ENCODE measurements at places on chromosomes 12 and 14. TPM values are rescaled to one million over a fixed set of nuclear protein-coding genes. Genes with fewer than 3 reads are reported as not detected.

- no peaks in the 10 kb centered on the region for H3K4me1 ChIP-seq
- no peak for DNase-seq
- H3K27me3 ChIP-seq = no peaks in the 10 kb centered on the region
- H3K4me3 ChIP-seq = no peak overlapping the region
Measured at GRCh38 chr14:73794146-73794545, 57.5 kb upstream of the PTGR2 start.

- H3K27me3 ChIP-seq = no peaks in the 10 kb centered on the region
- no peak for DNase-seq
- H3K36me3 ChIP-seq = no peaks in the 10 kb centered on the region
- H3K4me3 ChIP-seq = no peak overlapping the region
- no peak overlapping the region for H3K27ac ChIP-seq
Measured at GRCh38 chr14:102583726-102584125, 8.7 kb upstream of the RCOR1 start.

DNA sequence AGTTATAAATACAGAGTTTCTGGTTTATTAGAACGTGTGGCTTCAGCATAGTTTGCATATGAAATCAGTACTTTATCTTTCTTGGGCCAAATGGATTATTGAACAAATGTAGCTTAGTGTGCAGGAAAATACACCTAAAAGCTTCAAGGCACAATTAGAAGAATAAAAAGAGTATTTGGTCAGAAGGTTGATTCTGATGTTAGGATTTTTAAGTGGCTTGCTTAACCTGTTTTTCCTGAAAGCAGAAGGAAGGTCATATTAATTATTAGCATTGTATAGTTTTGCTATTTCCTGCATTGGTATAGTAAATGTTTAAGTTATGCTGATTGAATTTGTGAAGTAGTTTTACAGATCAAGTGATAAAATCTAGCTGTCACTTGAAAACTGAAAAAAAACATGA lies 31.0 kb upstream of the GNS start:
- no peaks in the 10 kb centered on the region for H3K27me3 ChIP-seq
- H3K27ac ChIP-seq = no peak overlapping the region
- no peak for DNase-seq

DNA sequence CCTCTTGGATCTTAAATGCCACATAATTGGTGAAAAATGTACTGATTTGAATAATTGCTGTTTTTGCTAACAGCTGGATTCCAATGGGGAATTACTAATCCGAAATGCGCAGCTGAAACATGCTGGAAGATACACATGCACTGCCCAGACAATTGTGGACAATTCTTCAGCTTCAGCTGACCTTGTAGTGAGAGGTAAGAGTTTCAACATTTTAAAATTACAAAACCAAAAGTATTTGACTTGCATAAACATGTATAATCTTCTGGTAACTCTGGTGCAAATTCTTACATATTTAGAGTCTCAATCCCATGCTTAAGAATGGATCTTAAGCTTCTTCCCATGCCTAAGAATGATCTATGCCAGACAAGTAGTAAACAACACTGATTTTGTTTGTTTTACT lies 229.1 kb upstream of the PDZRN4 start:
- no peaks in the 10 kb centered on the region for H3K36me3 ChIP-seq
- H3K27ac ChIP-seq = no peak overlapping the region
- H3K27me3 ChIP-seq = no peaks in the 10 kb centered on the region
- no peak for DNase-seq

- H3K27me3 ChIP-seq = no peaks in the 10 kb centered on the region
- no peak for DNase-seq
- H3K4me1 ChIP-seq = peaks cover 12% of the 10 kb centered on the region
- peaks cover 15% of the 10 kb centered on the region for H3K36me3 ChIP-seq
Measured at GRCh38 chr14:89401761-89402160, 15.3 kb downstream of the FOXN3 start.

DNA sequence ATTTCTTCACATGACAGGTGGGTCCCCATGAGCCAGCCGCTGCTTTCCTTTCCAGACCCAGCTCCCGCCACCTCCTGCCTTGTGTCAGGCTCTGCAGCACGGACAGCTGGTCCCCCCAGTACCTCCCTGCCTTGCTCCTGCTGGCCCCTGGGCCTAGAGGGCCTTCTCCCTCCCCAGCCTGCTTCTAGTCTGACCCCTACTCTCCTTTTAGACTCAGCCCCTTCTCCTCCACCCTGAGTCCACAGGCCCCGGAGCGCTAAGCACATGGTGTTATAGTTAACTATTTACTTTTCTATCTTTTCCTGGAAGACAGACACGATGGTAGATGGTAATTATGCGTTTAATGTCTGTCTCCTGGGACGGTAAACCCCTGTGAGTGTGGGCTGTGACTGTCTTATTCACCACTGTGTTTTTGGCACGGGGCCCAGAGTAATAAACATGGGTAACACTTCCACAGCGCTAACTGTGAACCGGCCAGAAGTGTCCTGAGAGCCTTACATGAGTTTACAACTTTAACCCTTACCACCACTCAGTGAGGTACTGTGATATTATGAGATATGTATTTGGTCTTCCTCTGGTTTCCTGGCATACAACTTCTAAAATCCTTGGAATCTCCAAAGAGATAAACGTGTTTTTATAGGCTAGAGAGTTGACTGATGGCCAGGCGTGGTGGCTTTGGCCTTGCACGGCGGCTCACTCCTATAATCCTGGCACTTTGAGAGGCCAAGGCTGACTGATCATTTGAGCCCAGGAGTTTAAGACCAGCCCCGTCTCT lies 41.2 kb downstream of the DGLUCY start:
- no peak for DNase-seq
- H3K27me3 ChIP-seq = no peaks in the 10 kb centered on the region
- no peak overlapping the region for H3K27ac ChIP-seq

GRCh38 chr14:75338398-75338797 lies 59.8 kb downstream of the FOS start:
- H3K27me3 ChIP-seq = no peaks in the 10 kb centered on the region
- peaks cover 12% of the 10 kb centered on the region for H3K4me1 ChIP-seq
- DNase-seq = no peak
- H3K4me3 ChIP-seq = no peak overlapping the region

- peaks cover 63% of the 10 kb centered on the region for H3K4me1 ChIP-seq
- no peaks in the 10 kb centered on the region for H3K36me3 ChIP-seq
- H3K27ac ChIP-seq = peak overlapping the region; percentile 79
- H3K4me3 ChIP-seq = peak overlapping the region; percentile 81
- no peak for DNase-seq
- no peaks in the 10 kb centered on the region for H3K27me3 ChIP-seq
Measured at GRCh38 chr12:54416687-54417603, 2.1 kb downstream of the ITGA5 start.

- DNase-seq = no peak
- peaks cover 12% of the 10 kb centered on the region for H3K4me1 ChIP-seq
- no peak overlapping the region for H3K27ac ChIP-seq
- H3K4me3 ChIP-seq = no peak overlapping the region
- H3K27me3 ChIP-seq = no peaks in the 10 kb centered on the region
Measured at GRCh38 chr12:57158186-57158585, 10.8 kb upstream of the LRP1-AS start.

GRCh38 chr14:33499687-33500086 lies 451.2 kb downstream of the EGLN3 start:
- no peak overlapping the region for H3K27ac ChIP-seq
- no peaks in the 10 kb centered on the region for H3K36me3 ChIP-seq
- no peak for DNase-seq
- no peak overlapping the region for H3K4me3 ChIP-seq
- H3K4me1 ChIP-seq = no peaks in the 10 kb centered on the region
- H3K27me3 ChIP-seq = no peaks in the 10 kb centered on the region

Gene TAS2R50
- 0.47 TPM for total RNA-seq

Gene NKX2-1
- not detected for total RNA-seq

Gene LRCOL1
- 0.61 TPM for total RNA-seq

Gene AICDA
- total RNA-seq = 0.42 TPM

Gene AQP5
- total RNA-seq = 0.09 TPM

Gene CPNE6
- total RNA-seq = 0.05 TPM

Gene CARMIL3
- total RNA-seq = 0.52 TPM

Gene IAPP
- 0.14 TPM for total RNA-seq

Gene A2M
- total RNA-seq = 57.7 TPM

Gene RIMBP2
- 0.47 TPM for total RNA-seq

Gene ANKS1B
- 4.9 TPM for total RNA-seq

Gene ABCD2
- total RNA-seq = 0.71 TPM

Gene KCNC2
- total RNA-seq = 0.05 TPM

Gene FOXM1
- total RNA-seq = 12.3 TPM

Gene MEG3
- total RNA-seq = 12.6 TPM

Gene DCN
- total RNA-seq = 137 TPM

Data from thymus (tissue), 14 donors.